ENCODE measurements at places on chromosomes 4 and X.

DNA sequence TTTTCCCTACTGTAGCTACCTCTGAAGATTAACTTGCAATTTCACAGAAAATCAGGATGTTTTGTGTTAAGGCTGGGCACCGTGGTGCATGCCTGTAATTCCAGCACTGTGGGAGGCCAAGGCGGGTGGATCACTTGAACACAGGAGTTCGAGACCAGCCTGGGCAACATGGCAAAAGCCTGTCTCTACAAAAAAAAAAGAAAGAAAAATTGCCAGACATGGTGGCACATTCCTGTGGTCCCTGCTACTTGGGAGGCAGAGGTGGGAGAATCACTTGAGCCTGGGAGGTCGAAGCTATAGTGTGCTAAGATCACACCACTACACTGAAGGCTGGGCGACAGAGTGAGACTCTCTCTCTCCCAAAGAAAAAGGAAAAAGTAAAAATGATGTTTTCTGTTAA lies 27.4 kb downstream of the APELA start:
- no peaks in the 10 kb centered on the region for H3K36me3 ChIP-seq
- DNase-seq: no peak
- H3K4me1 ChIP-seq: no peaks in the 10 kb centered on the region
- no peaks in the 10 kb centered on the region for H3K27me3 ChIP-seq
- no peak overlapping the region for H3K27ac ChIP-seq

DNA sequence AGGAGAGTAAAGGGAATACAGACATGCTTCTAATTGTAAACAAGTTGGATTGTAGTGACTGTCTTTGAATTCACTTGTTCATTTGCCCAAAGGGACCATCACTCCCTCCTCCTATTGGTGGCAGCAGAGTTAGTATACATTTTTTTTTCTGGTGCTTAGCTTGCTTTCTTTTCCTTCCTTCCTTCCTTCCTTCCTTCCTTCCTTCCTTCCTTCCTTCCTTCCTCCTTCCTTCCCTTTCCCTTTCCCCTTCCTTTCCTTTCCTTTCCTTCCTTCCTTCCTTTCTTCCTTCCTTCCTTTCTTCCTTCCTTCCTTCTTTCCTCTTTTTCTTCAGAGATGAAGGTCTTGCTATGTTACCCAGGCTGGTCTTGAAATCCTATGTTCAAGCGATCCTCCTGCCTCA lies 94.8 kb upstream of the ATP6AP2 start:
- H3K4me1 ChIP-seq: no peaks in the 10 kb centered on the region
- H3K27me3 ChIP-seq: no peaks in the 10 kb centered on the region
- H3K36me3 ChIP-seq: no peaks in the 10 kb centered on the region
- no peak for DNase-seq
- no peak overlapping the region for H3K4me3 ChIP-seq

DNA sequence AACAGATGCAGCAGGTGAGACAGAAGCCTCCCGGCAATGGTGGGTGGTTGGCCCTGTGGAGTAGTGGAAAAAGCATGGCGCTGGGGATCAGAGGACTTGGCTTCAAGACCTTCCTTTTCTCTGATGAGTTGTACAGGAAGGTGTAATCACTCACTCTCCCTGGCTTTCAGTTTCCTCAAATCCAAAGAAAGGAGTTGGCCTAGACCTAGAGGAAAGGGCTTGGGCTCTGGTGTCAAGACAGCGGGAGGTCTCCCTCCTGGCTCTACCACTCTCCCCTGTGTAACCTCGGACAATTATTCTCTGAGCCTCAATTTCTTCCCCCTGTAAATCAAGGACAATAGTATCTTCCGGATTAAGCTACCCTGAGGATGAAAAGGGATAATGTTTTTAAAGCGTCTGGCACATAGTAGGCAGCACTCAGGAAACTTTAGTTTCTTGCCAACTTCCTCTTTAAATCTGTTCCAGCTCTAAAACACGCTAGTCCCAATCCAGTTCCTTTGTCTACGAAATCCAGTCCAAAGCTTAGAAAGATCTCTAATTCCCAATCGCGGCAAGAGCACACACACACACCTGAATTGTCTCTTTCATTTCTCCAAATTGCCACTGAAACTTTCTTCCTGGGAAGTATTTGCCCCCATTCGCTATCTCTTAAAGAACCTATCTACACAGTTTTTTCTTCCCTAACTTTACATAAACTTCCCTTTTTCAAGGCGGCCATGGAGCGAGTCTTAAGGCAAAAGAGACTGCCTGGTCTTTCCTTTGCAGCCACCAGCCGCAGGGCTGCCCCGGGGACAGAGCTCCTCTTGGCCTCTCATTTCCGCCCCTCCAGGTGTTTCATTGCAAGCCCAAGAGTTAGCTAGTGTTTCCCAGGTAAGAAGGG lies 29.9 kb upstream of the GPC4 start:
- DNase-seq: no peak
- H3K4me1 ChIP-seq: no peaks in the 10 kb centered on the region
- H3K36me3 ChIP-seq: no peaks in the 10 kb centered on the region

DNA sequence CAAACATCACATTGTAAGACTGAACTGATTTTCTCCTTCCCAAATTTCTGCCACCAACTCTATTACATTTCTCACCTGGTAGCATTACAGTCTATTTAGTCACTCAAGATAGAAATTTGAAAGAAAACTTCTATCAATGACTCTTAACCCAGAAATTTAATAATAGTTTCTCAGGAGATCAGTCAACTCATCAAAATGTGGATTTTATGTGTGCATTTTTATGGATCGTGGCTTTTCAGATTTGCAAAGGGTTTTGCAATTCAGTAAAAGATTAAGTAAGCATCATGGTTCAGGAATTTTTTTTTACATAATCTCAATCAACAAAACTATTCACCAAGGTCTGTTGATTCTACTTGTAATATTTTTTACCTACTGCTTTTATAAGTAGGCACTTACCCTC lies 111.1 kb downstream of the CFAP299 start:
- DNase-seq: no peak
- peak overlapping the region; percentile 71 for H3K27ac ChIP-seq
- peaks cover 7% of the 10 kb centered on the region for H3K4me1 ChIP-seq
- no peaks in the 10 kb centered on the region for H3K36me3 ChIP-seq
- no peak overlapping the region for H3K4me3 ChIP-seq
- no peaks in the 10 kb centered on the region for H3K27me3 ChIP-seq

DNA sequence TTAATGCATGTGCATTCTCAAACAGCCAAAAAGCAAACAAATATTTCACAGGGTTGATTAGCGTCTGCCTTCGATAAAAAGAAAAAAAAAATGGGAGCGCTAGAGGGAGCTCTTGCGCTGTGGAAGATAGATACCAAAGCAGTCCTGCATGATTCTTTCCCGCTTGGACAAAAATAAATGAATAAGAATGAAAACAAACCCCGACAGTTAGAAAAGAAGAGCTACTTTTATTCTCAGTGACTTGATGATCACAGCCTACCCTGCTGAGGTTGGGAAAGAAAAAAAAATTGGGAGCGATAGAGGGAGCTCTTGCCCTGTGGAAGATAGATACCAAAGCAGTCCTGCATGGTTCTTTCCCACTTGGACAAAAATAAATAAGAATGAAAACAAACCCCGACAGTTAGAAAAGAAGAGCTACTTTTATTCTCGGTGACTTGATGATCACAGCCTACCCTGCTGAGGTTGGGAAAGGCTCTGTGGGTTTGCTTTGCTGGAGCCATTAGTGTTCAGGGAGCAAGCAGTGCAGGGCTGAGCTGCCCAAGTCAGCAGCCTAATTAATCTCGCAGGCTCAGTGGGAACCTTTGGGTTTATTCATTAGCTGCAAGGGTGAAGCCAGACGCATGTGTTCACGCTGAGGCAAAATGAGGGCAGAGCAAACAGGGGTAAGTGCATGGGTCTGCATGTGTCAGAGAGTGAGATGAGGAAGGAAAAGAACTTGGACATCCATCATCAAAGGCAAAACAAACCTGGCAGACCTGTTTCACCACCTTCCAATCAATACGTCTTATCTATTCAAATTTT lies 249.3 kb upstream of the PRKX start:
- no peak overlapping the region for H3K27ac ChIP-seq
- no peaks in the 10 kb centered on the region for H3K27me3 ChIP-seq
- no peaks in the 10 kb centered on the region for H3K36me3 ChIP-seq
- no peak for DNase-seq

DNA sequence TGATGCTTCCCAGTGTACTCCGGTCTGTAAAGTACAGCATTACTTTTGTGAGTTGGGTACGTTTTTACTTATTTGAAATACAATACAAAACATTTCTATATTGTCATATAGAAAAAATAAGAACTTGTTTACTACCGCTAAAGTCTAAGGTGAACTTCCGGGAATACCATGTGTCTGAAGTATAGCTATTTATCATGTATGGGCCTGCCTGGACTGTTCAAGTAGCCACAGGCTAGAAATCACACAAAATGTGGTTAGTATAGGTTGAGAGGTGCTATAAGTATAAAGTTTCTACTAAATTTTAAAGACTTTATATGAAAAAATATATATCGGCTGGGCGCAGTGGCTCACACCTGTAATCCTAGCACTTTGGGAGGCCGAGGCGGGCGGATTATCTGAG lies 152.3 kb downstream of the ARAP2 start:
- H3K4me3 ChIP-seq: no peak overlapping the region
- H3K4me1 ChIP-seq: no peaks in the 10 kb centered on the region
- no peaks in the 10 kb centered on the region for H3K27me3 ChIP-seq
- DNase-seq: no peak
- H3K27ac ChIP-seq: no peak overlapping the region

GRCh38 chr4:152369902-152370295 lies 166.0 kb downstream of the FBXW7 start:
- DNase-seq: no peak
- no peak overlapping the region for H3K4me3 ChIP-seq
- no peaks in the 10 kb centered on the region for H3K27me3 ChIP-seq
- H3K4me1 ChIP-seq: no peaks in the 10 kb centered on the region

DNA sequence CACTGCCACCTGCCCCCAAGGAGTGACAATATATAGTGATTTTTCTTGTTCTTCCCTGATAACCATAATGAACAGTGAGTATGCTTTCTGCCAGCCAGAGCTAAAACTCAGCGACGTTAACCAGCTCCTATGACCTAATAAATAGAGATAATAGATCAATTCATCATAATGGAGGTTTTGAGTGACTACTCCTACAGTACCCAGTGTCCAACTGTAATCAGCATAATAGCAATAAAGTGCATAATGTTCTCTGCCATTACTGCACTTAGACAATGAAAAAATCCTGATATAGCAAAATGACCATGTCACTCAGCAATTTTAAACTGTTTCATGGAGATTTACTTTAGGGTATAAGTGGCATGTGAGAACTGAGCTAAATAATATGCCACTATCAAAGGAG lies 20.7 kb upstream of the TXLNG start:
- no peak for DNase-seq
- no peak overlapping the region for H3K4me3 ChIP-seq
- H3K27ac ChIP-seq: no peak overlapping the region
- no peaks in the 10 kb centered on the region for H3K36me3 ChIP-seq
- no peaks in the 10 kb centered on the region for H3K4me1 ChIP-seq

- H3K4me1 ChIP-seq: no peaks in the 10 kb centered on the region
- H3K27ac ChIP-seq: no peak overlapping the region
- no peaks in the 10 kb centered on the region for H3K27me3 ChIP-seq
- no peaks in the 10 kb centered on the region for H3K36me3 ChIP-seq
- no peak for DNase-seq
These were observed 29.8 kb downstream of the SAGE1 start for GRCh38 chrX:135923353-135923752.

GRCh38 chrX:13092455-13092941 lies 48.1 kb upstream of the FAM9C start:
- no peaks in the 10 kb centered on the region for H3K27me3 ChIP-seq
- no peak overlapping the region for H3K27ac ChIP-seq
- no peaks in the 10 kb centered on the region for H3K4me1 ChIP-seq
- H3K4me3 ChIP-seq: no peak overlapping the region
- no peak for DNase-seq
- H3K36me3 ChIP-seq: no peaks in the 10 kb centered on the region

DNA sequence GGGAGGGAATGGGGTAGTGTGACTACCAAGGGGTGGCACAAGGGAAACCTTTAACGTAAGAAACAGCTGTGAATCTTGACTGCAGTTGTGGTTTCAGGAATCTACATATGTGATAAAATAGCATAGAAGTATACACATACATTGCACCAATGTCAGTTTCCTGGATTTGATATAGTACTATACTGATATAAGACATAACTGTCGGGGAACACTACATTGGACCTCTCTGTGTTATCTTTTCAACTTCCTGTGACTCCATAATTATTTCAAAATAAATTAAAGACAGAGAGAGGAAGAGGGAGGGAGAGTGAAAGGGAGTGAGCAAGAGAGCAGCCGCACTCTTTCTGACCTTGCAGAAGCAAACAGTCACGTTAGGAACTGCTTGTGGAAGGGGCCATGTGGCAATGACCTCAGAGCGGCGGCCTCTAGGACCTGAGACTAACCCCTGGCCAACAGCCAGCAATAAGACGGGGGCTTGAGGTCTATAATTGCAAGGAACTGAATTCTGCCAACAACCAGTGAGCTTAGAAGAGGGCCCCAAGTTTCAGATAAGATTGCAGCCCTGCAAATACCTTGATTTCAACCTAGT lies 47.4 kb downstream of the NALF2 start:
- no peak overlapping the region for H3K4me3 ChIP-seq
- H3K27ac ChIP-seq: no peak overlapping the region
- H3K36me3 ChIP-seq: no peaks in the 10 kb centered on the region
- DNase-seq: no peak
- no peaks in the 10 kb centered on the region for H3K27me3 ChIP-seq
- H3K4me1 ChIP-seq: no peaks in the 10 kb centered on the region

- no peaks in the 10 kb centered on the region for H3K4me1 ChIP-seq
- H3K27me3 ChIP-seq: peaks cover 6% of the 10 kb centered on the region
- no peak overlapping the region for H3K4me3 ChIP-seq
- H3K27ac ChIP-seq: no peak overlapping the region
These were observed 99.5 kb upstream of the NKX1-1 start for GRCh38 chr4:1505511-1506460.

DNA sequence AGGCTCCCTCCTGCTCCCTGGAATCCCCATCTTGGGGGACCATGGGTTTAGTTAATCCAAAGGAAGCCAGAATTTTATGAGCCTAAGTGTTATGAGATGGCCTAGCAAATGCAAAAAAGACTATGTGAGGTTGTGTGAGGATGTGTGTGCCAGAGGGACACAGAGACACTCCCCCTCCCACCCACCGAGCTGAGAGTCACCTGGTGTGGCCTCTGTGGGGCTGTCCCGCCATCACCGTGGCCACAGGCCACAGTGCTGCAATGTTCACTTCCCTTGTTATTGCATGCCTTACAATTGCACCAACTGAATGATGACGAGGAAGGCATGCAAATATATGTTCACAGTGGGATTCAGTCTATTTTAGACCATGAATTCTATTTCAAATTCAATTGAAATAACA lies 601 bp upstream of the FGFBP2 start:
- no peaks in the 10 kb centered on the region for H3K27me3 ChIP-seq
- H3K36me3 ChIP-seq: no peaks in the 10 kb centered on the region
- H3K4me1 ChIP-seq: no peaks in the 10 kb centered on the region
- no peak for DNase-seq
- H3K27ac ChIP-seq: no peak overlapping the region
- H3K4me3 ChIP-seq: no peak overlapping the region

- 0 out of 2 replicates have a peak, but pooled peaks cover 12% of the 10 kb centered on the region for H3K36me3 ChIP-seq
- DNase-seq: no peak
- H3K27ac ChIP-seq: peak overlapping the region; percentile 88
- no peak overlapping the region for H3K4me3 ChIP-seq
- peaks cover 3% of the 10 kb centered on the region for H3K4me1 ChIP-seq
These were observed 1.8 kb downstream of the TAFAZZIN start for GRCh38 chrX:154413142-154413541.
